ENCODE measurements at places on chromosomes 6 and 20.

DNA sequence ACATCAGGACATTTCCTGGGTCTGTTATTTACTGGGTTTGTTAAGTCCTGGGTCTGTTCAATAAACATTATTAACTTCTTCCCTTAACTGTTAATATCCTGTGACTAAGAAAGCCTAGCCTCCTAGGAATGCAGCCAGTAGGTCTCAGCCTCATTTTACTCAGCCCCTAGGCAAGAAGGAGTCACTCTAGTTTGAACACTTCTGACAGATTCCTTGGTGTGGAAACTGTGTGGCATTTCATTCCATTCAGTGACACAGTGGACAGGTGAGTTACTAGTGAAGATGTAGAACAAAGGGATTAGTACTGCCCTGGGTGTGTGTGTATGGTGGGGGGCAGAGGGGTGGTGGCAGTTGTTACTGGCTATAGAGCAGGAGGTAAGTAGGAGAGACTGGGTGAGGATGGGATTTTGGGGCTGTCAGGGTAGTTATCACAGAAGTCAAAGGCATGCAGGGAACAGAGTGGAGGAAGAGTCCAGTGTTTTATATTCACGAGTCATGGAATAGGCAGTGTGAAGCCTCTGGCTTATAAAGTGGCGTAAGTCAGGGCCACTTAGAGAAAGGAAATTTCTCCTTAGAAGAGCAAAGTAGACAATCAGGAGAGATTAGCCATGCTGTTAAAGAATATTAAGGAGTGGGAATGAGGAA is 28.4 kb downstream of the RNF182 start:
- no peak for DNase-seq

GRCh38 chr6:13304580-13305260 is 23.6 kb downstream of the TBC1D7 start:
- no peak for DNase-seq

GRCh38 chr20:44650771-44651433 is 597 bp downstream of the ADA start:
- DNase-seq = peak; percentile 41

DNA sequence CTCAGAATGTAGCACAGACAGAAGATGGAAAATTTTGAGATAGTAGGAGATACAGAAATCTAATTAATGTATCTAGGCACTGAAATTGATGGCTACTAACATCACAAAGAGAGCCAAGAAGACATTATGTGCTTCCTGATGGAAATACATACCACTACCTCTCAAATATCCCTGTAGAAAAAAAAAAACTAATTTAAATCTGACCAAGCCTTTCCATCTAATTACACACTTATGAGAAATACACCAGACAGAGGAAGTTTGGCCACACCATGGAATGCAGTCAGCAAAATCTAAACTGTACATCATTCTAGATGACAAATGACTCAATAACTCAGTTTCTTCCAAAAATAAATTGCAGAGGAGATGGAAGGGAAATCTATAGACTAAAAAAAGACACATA is 18.9 kb downstream of the VPS52 start:
- no peak for DNase-seq

DNA sequence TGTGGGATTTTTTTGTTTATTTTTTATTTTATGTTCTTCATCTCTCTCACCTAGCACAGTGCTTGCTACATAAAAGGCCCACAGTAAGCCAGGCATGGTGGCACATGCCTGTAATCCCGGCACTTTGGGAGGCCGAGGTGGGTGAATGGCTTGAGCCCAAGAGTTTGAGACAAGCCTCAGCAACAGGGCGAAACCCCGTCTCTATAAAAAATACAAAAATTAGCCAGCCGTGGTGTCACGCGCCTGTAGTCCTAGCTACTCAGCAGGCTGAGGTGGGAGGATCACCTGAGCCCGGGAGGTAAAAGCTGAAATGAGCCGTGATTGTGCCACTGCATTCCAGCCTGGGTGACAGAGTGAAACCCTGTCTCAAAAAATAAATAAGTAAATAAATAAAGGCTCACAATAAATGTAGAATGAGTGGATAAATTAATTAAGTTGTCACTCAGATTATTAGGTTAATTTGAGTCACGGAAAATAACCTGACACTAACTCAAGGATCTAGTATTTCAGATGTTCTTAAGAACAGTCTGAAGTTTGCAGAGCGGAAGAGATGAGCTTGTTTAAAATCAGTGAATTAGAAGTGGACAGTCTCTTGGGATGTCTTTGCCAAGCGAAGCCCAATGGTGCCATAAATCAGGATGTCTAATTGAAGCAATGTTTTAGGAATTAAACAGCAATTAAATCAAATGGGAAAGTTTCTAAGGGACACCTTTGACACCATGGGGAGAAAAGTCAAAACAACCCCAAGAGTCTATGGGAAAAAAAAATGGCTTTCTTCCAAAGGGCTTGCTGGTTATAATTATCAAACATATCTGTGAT is 214.4 kb downstream of the ZNF217 start:
- DNase-seq = no peak

DNA sequence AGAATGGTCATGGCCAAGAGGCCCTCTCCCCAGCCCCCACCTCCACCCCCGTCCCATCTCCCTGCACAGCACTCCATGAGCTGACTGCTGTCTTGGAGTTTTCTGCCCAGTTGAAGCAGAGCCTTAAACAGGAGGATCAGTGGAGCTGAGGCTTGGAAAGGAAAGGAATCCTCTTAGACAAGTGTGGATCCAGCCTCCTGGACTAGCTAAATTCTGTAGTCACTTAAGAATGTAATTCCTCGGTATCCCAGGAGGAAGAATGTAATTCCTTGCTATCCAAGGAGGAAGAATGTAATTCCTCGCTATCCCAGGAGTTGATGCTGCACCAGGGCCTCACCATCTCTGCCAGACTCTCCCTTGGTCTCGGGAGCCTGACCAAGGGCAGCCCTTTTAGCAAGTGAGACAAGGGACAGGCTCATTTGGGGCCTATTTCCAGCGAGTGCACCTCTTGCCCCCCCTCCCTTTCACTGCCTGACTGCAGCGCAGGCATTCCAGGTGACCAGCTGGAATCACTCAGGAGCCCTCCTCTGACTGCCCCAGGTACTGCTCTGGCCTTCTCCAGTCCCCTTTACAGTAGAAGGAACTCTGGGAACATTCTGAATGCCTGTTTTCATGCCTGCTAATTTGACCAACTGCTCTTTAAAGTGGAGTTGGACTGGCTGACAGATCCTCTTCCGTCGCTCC is 76.2 kb downstream of the TCP11 start:
- DNase-seq = no peak

DNA sequence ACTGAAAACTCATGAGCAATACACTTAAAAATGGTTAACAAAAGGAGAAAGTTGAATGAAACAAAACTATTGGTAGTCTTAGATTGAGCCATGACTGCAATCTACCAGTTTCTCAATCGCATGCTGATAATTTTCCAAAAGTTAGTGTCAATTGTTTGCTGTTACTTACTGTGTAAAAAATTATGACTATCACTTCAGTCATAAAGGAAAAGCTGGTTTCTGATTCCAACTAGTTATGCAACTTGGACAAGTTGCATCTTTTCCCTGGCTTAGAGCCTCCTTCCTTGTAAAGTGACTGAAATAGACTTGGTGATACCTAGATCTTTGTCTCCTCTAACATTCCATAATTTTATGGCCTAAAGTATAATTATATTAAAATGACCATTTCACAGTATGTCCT is 88.3 kb upstream of the PAK5 start:
- no peak for DNase-seq

DNA sequence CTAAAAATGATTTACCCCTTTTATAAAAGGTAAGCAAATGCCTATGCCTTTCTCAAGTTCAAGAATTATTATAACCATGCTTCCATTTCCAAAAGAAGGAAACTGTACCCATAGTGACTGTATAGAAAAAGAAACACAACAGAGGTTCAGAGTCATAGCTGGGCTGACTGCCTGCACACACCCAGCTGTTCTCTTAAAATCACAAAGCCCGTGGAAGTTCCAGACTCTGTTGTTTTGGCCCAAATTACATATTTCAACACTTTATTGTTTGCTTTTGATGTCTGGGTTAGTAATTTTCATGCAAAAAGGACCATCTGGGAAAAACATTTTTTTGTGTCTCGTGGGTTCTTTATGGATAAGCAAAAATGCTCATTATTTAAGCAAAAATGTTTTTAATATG is 99.2 kb downstream of the LCA5 start:
- no peak for DNase-seq

DNA sequence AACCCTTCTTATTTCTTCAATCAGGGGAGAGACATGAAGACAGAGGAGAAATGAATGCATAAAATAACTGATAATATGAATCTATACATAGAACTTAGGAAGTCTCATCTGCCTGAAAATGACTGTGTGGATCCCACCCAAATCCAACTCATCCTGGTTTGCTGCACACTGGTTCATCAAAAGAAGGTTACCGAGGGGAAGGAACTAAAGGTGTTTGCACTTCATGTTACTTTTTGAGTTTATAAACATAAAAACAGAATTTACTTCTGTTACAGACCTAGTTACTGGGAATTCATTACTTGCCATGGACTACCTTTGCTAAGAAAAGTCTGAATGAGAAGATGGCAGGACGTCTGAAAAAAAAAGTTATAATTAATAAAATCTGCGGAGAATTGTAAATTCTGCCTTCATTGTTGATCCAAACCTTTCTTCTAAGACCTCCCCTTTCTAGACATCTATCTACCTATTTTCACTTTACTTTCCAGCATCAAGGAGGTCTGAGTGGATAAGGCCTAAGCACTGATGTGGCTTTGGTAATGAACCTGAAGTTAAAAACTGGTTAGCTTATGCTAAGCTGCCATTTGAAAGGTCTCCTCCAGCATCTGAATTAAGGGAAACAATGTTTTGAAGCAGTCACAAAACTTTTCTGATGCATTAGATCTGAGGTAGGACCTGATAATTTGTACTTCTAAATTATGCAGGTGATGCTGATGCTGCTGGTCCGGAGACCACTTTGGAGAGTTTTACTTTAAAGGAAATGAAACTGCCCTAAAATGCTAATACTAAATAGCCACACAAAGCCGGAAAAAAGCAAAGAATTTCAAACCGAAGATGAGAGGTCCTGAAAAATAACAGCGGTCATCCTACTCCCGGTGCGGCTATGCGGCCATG is 84.0 kb downstream of the HFE start:
- DNase-seq = no peak

GRCh38 chr20:34539756-34540155 is 18.8 kb upstream of the MAP1LC3A start:
- no peak for DNase-seq

- no peak for DNase-seq
Observed at GRCh38 chr6:144033816-144034735, 26.0 kb upstream of the PLAGL1 start.

GRCh38 chr6:138486249-138487101 is 12.8 kb downstream of the NHSL1 start:
- no peak for DNase-seq

GRCh38 chr20:38633577-38634093 is 32.0 kb downstream of the ARHGAP40 start:
- DNase-seq = peak; percentile 50

DNA sequence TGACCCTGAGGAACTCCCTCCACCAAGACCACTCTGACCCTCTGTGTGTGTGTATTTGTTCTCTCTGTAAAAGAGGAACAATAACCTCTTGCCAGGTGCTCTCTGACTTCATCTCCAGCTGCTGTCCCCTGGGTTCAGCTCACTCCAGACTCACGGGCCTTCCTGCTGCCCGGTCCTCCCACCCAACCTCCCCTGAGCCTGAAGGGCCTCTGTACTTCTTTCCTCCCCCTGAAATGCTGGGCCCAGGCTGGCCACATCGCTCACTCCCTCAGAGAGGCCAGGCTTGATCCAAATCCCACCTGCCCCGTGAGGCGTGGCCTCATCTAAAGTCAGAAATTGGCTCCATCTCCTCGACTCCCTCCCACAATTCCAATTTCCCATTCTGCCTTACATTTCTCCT is 202.4 kb downstream of the PRKN start:
- DNase-seq = no peak

DNA sequence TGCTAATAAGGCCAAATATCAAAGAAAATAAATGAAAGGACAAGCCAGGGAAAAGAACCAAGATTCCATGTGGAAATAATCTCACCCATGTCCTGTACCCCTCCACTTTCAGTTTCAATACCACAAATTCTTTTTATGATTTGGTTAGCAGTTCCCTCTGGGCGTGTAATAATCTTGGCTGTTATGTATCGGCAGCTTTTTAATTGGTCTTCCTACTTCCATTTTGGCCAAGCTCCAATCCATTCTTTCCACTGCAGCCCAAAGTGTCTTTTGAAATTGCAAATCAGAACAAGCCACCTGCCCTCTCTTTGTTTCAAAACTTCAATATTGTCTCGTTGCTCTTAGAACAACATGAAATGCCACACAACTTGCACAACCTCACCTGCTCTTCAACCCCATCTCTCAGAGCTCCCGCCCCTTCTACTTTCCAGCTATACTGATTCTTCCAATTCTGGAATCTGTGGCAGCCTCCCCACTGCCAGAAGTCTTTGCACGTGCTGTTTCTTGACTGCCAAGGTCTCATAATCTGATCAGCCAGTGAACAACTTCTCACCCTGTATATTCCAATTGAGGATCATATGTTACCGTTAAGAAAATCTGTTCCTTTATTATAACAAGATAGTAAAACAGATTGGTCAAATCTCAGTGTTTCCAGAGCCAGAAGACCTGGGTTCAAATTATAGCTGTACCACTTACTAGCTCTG is 354.5 kb downstream of the CBLN4 start:
- no peak for DNase-seq

- DNase-seq = no peak
Observed at GRCh38 chr6:246352-246751, 45.9 kb upstream of the DUSP22 start.

- no peak for DNase-seq
Observed at GRCh38 chr6:6803180-6803977, 214.9 kb downstream of the LY86 start.

GRCh38 chr20:20677186-20677585 is 35.3 kb downstream of the RALGAPA2 start:
- DNase-seq = no peak

- no peak for DNase-seq
Observed at GRCh38 chr20:31979713-31980426, 11.9 kb downstream of the XKR7 start.
